ENCODE measurements at places on chromosomes 4 and X.
A peak's percentile ranks its signal among the peaks of the same experiment; 100 is the strongest.

GRCh38 chr4:102525504-102525903, 24.3 kb downstream of the NFKB1 start:
- peak; percentile 71 for DNase-seq

- no peak for DNase-seq
These were observed 814.8 kb upstream of the GRID2 start for GRCh38 chr4:91488946-91489345.

- no peak for DNase-seq
These were observed 233.6 kb downstream of the PDHA2 start for GRCh38 chr4:96073461-96073860.

DNA sequence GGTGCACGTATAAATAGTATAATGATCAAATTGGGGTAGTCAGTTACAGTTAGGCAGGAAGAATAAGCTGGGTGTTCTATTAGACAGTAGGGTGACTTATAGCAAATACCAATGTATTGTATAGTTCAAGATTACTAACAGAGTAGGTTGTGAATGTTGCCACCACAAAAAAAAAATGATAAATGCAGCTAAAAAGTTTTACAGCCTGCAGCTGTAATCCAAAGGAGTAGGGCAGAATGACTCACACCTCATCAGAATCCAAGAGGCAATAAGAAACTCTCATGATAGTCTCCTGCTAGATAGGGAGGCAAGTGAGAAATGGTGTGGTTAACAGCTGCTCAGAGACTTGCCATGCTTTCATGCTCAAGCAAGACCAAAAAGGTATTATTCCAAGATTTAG, 19.6 kb upstream of the TCEAL4 start:
- no peak for DNase-seq

- no peak for DNase-seq
These were observed 16.4 kb downstream of the PNMA6F start for GRCh38 chrX:153304988-153305736.

GRCh38 chrX:72536542-72536941, 36.1 kb downstream of the HDAC8 start:
- DNase-seq = no peak

DNA sequence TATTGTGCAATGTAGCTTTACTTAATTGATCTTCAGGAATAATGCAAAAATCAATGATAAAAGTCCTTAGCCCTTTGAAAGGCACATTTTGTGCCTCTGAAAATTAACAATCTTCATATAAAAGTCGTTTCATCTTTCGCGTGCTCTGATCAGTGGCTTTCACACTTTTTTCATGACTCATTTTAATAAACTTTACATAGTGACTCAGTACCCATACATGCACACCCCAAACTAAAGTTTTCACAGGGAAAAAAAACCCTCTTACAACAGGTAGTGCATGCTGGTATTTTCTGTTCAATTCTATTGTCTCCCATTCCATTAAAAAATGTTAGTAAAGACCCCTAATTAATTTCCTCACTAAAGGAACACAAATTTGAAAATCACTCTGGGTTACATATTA, 21.5 kb downstream of the RWDD4 start:
- no peak for DNase-seq

DNA sequence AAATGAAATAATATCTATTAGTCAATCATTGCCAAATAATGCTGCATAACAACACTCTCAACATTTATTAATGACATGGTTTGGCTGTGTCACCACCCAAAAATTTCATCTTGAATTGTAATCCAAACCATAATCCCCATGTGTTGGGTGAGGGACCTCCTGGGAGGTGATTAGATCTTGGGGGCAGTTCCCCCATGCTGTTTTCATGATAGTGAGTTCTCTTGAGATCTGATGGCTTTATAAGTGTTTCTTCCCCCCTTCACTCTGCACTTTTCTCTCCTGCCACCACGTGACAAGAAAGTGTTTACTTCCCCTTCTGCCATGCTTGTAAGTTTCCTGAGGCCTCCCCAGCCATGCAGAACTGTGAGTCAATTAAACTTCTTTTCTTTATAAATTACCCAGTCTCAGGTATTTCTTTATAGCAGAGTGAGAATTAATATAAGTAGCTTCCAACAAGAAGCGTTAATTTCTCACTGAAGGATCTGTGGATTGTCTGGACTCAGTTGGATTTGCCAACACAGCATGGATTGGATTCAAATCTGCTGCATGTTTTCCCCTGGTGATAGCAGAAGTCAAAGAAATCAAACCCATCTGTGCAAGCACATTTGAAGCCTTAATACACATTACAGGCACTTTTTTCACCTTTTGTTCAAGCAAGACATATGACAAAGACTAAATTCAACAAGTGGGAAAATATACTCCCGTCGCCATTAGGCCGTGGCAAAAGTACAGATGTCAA, 216.6 kb downstream of the PDGFC start:
- no peak for DNase-seq

DNA sequence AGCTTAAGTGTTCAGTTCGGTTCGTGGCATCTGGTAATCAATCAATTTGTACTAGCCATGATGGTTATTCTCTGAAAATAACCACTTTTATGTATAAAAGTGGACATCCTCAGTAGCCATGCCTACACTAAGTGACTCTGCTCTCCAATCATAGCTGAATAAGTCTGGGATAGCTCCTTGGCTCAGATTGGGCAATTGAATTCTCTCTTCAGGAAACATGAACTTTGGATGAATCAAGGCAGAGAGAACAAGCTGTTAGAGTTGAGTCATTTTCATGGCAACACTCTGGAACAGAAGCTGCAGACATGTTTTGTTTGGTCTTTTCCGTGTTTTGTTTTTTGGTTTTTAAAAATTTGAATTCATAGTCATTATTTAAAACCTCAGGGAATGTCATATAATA, 66.8 kb upstream of the TMEM164 start:
- DNase-seq = no peak

DNA sequence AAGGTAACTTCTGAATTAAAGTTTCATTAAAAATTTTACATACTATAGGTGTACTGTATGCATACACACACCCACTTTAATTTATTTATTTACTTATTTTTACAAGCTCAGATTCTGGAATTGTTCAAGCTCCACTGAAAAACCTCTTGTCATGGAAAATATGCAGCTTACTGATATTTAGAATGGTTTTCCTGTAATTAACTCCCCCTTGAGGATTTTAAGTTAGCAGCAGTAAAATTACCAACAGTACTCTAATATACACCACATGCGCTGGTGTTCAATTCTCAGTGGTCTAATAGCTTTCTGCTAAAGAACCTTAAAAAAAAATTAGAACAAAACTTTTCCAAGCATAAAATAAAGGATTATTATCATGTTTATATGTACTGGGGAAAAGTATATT, 12.0 kb downstream of the MAB21L2 start:
- DNase-seq = no peak

- DNase-seq = no peak
These were observed 443.6 kb downstream of the UBE2NL start for GRCh38 chrX:144327495-144327894.

GRCh38 chrX:291411-291901, 10.3 kb downstream of the PLCXD1 start:
- DNase-seq = no peak

DNA sequence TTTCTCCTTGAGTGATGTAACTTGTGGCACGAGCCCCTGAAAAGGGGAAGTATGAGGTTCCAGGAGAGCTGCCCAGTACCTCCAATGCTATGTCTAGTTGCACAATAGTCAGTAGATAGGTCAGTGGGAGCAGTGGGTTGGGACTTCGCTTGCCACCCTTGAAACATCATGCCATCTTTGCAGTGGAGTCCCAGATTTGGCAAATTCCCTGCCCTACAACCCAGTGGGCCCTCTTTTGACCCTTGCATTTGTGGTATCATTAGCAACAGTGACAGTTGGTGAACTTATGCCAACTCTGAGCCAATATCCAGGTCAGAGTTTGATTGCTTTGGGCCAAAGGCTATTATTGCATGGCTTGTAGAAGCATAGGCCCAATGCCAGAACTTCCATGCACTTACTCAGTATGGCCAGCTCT, 12.3 kb downstream of the FHL1 start:
- DNase-seq = peak; percentile 28

GRCh38 chr4:158462611-158463010, 59.1 kb upstream of the RXFP1 start:
- DNase-seq = no peak

GRCh38 chrX:15014281-15014680, 141.1 kb downstream of the MOSPD2 start:
- no peak for DNase-seq

- DNase-seq = no peak
These were observed 416.7 kb upstream of the MAOA start for GRCh38 chrX:43239356-43239755.

DNA sequence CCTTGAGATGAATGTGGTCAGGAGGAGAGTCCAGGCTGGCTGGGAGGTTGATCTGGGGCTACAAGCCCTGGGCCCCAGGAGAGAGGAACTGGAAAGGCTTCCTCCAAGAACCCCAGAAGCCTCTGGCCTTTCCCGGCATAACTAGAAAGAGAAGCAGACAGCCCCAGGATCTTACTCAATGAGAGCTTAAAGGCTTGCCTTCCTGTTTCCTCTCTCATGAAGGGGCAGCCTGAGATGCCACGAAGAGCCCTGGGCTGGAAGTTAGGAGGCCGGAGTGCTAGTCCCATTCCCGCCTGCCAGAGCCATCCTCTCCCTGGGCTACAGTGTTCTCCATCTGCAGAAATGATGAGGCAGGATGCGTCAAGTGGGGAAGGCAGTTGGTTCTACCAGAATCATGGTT, 20.1 kb upstream of the XPNPEP2 start:
- DNase-seq = peak; percentile 6

Data from suppressor macrophage treated with lipopolysaccharide for 4 hours (primary cell).